SK-N-DZ (cell line): ENCODE measurements at places on chromosomes 16 and 17.

- no peak for DNase-seq
Measured at GRCh38 chr17:80468242-80468641, 8.2 kb downstream of the NPTX1 start.

DNA sequence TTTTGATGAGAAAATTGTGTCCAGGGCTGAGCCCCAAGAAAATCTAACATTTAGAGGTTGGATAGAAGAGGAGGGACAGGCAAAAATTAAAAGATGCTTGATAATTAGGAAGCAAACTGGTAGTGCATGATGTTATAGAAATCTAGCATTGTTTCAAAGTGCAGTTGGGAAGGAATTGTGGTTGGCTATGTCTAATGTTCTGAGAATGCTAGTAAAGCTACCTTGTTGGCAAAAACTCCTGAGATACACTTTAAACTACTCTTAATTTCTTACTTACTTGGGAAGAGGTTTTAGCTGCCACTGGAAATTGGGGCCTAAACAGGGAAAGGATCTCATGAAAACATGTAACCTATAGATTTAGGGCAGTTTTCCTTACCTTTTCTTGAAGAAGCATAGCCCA lies 48.3 kb downstream of the MAP2K4 start:
- no peak for DNase-seq

DNA sequence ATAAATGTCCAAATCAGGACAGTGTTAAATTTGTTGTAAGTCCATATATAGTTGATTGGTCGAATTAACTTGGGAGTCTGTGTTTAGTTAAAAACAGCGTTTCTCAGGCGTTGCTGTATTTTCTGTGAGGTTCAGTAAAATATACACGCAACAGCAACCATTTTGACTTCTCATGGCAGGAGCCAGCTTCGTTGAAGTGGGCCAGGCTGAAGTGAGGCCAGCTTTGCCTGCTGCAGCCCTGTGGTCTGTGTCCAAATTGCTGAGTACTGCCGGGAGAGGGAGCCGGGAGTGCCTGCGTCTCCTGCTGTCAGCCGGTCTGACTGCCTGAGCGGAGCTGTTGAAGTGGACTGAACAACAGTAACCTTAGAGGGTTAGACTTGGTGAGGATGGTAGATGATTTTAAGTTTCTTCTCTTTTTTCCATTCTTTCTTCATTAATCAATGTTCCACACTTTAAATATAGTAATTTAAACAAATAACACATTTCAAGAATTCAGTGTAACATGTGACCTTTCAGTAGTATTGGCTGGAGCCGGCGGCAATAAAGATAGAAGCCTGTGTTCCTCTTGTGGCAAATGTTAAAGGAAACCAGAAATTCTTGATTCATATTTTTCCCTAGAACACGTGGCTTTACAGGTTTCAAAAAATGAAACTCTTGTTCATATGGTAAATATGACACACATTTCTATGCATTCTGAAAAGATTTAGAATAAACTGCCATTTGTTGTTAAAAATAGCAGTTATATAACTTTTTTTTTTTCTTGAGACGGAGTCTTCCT lies 37.0 kb upstream of the ZNF750 start:
- DNase-seq, result peak; percentile 39

- no peak for DNase-seq
Measured at GRCh38 chr17:12730931-12731521, 58.3 kb upstream of the ARHGAP44 start.

- peak; percentile 83 for DNase-seq
Measured at GRCh38 chr17:27654654-27655524, 23.9 kb downstream of the LGALS9 start.

DNA sequence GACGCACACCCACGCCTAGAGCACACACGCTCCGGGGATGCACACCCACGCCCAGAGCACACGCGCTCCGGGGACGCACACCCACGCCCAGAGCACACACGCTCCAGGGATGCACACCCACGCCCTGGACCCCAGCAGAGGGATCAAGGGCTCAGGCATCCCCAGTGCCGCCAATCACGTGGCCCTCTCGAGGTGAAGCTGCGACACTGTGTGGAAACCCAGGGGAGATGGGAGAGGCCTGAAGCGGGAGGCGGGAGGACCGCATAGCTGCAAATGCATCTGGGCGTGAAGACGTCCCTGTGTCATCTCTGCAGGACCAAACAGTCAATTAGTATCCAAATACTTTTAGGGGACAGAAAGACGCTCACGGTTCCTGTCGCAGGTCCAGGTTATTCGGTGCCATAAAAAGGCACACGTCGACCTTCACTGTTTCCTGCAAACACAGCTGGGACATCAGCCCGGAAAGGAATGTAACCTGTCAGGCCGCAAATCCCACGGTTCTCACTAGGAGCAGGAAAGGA lies 56.4 kb downstream of the TBC1D16 start:
- DNase-seq, result no peak

DNA sequence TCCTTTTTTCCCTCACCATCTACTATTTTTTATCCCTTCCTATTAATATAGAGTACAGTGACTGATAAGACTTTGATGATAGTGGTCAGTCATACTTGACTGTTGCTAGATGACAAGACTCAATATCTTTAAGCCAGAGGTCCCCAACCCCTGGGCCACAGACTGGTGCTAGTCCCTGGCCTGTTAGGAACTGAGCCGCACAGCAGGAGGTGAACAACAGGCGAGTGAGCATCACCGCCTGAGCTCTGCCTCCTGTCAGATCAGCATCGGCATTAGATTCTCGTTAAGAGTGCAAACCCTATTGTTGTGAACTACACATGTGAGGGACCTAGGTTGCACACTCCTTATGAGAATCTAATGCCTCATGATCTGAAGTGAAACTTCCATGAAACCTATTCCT lies 341.3 kb downstream of the BCAS3 start:
- DNase-seq, result no peak

GRCh38 chr17:30210366-30210765 lies 25.1 kb downstream of the SLC6A4 start:
- no peak for DNase-seq

DNA sequence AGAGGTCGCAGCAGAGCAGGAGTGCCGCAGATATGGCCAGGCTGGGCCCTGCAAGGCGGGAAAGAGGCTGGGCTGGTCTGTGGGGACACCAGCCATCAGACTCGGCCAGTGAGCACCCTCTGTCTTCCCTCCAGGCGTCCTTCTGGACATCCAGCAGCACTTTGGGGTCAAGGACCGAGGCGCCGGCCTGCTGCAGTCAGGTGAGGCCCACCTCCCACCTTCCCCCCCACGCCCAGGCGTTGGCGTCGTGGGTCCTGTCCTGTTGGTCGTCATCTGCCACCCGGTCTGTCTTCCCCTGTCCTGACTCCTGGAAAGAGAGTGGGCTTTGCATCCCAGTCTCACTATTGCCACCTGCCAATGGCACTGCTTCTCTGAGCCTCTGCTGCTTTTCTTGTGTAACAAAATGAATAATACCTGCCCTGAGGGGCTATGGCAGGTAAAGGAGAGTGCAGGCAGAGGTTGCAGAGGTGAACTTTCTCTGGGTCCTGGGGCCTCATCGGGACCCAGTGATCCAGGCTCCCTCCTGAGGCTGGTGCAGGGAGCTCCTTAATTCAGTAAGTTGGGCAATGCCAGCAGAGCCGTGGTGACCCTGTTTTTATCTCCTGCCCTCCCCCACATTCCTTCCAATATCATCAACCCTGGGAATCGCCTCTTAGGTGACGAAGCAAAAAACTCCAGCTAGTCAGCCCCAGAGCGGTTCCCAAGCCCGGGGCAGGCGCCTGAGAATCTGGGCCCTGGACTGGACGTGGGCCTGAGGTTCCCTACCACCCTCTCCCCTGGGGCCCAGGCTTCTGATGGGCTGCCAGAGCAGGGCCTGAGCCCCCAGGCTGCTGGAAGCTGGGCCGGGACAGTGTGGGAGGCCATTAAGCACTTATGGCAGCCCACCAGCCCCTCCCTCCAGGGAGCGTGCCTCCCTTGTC lies 14.7 kb downstream of the SPNS2 start:
- no peak for DNase-seq

DNA sequence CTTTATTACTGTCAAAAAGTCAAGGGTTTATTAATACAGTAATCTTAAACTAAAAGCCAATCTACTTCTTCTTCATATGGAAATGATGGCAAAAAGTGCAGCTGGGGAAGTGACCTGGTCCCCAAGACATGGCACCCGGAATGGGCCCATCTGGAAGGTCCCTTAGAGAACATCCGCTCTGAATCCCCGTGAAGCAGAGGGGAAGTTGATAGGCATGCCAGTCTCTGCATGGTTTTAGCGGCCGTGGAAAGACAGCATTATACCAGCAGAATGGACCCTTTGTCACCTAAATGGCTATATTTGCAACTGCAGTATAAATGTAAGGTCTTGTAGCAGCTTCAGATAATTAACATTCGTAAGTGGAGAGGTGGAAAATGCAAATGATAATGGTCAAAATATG lies 32.4 kb downstream of the COTL1 start:
- DNase-seq, result no peak

DNA sequence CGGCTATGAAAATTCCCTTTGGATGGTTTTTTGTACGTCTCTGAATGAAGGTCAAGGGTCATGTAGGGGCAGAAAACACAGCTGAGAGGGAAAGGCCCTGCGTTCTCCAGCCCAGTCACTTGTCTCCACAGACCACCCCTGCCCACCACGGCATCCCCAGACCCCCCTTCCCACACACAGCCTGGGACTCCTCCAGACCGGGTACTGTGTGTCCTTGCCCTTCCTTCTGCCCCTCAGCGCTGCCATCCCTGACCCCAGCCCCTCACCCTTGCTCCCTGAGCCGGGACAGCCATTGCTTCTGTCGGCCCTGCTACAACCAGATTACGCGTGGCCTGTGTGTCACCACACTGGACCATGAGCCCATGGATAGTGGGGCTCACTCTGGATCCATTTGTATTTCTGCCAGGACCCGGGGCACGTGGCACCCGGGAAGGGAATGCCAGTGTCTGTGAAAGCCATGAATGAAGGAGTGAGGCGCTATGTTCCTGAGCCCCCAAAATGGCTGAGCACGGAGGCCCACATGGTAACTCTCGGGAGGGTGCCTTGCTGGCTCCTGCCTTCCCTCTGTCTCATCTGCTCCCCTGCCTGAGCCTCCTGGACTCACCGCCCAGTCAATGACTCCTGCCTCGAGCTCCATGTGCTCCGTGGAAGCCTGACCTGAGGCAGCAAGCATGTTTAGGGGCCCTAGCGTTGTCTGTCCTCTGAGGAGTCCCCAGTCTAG lies 139.1 kb upstream of the FOXF1 start:
- DNase-seq, result no peak

DNA sequence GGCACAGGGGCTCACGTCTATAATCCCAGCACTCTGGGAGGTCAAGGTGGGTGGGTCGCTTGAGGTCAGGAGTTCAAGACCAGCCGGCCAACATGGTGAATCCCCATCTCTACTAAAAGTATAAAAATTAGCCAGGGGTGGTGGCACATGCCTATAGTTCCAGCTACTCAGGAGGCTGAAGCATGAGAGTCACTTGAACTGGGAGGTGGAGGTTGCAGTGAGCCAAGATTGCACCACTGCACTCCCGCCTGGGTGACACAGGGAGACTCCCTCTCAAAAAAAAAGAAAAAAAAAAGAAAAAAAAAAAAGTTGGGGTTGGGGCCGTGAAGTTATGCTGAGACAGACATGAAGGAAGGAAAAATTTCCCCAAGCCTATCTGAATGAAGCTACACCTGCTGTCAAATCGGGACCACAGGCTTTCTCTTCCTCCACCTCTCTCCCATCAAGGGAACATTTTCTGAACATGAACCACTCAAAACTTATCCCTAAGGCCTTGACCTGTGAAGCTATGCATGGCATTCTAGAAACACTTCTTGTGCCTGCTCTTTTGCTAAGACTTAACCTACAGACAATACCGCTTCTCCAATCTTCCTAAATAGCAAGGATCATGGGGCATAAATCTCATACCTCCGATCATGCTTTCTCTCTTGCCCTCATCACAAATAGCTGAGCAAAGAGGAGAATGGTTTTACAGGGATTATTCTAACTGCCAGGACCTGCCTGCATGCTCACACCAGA lies 88.6 kb downstream of the CYTH1 start:
- no peak for DNase-seq

GRCh38 chr16:23594186-23594585 lies 1.9 kb downstream of the NDUFAB1 start:
- DNase-seq, result no peak

DNA sequence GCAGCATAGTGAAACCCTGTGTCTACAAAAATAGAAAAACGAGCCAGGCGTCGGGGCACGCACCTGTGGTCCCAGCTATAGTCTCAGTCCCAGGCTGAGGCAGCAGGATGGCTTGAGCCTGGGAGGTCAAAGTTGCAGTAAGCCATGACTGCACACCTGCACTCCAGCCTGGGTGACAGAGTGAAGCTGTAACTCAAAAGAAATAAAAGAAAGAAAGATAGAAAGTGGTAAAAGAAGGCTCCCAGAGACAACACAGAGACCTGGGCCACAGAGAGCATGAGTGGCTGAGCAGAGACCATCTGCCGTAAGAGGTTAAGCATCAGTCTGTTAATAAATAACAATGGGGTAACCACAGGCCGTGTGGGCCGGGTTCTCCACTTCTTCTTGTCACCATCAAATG lies 15.3 kb upstream of the HEXD start:
- DNase-seq, result no peak

GRCh38 chr16:81995651-81996050 lies 15.6 kb downstream of the SDR42E1 start:
- no peak for DNase-seq
